CD8-positive, alpha-beta memory T cell (primary cell): ENCODE measurements at places on chromosomes 11 and 22. TPM values are rescaled to one million over a fixed set of nuclear protein-coding genes. Genes with fewer than 3 reads are reported as not detected.

The SHISA8 gene
- 1.4 TPM for total RNA-seq

The UCP2 gene
- 295 TPM for total RNA-seq

The OR5A1 gene
- total RNA-seq = not detected

The APOL5 gene
- not detected for total RNA-seq

The DBX1 gene
- not detected for total RNA-seq

The QSER1 gene
- total RNA-seq = 10.6 TPM

DNA sequence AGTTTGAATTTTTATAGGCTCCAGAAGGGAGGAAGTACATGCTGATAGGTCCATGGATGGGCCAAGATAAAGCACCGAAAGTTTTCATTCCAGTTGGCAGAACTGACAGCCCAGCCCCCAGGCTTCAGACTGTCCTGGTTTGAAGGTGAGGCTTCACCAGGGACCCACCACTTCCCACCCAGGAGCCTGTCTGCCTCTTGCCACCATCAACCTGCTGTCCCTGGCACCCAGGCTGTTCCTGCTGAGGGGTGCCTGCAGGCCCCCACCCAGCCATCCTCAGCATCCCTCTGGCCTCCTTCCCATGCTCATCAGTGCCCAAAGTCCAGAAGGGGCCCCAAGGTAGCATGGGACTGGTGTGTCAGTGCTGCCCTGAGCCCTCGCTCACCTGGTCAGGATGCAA, 463.9 kb downstream of the NELL1 start:
- no peak for DNase-seq
- H3K4me3 ChIP-seq = no peak overlapping the region
- H3K27me3 ChIP-seq = no peaks in the 10 kb centered on the region
- no peak overlapping the region for H3K27ac ChIP-seq
- H3K4me1 ChIP-seq = no peaks in the 10 kb centered on the region

GRCh38 chr11:65452806-65453490, 30.4 kb downstream of the NEAT1 start:
- no peak for DNase-seq
- H3K4me1 ChIP-seq = peaks cover 5% of the 10 kb centered on the region
- no peak overlapping the region for H3K27ac ChIP-seq
- no peaks in the 10 kb centered on the region for H3K36me3 ChIP-seq

DNA sequence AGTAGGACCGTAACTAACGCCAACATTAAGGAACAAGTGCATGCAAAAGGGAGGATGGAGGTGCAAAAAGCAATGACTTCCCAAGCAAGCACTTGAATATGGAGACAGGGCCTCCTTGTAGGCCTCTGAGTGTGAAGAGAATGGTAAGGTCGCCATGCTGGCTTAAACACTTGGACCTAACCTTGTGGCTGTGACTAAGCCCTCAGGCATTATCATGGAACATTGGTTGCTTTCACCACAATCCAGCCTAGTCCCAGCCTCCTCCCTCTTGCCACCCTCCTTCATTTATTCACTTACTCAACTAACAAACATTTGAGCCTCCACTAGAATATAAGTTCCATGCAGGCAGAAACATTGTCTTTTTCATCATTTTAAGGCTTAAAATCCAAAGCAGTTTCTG, 11.9 kb upstream of the SYTL2 start:
- DNase-seq = no peak
- peaks cover 56% of the 10 kb centered on the region for H3K4me1 ChIP-seq
- H3K27ac ChIP-seq = no peak overlapping the region
- H3K4me3 ChIP-seq = peak overlapping the region; percentile 20
- H3K27me3 ChIP-seq = no peaks in the 10 kb centered on the region

DNA sequence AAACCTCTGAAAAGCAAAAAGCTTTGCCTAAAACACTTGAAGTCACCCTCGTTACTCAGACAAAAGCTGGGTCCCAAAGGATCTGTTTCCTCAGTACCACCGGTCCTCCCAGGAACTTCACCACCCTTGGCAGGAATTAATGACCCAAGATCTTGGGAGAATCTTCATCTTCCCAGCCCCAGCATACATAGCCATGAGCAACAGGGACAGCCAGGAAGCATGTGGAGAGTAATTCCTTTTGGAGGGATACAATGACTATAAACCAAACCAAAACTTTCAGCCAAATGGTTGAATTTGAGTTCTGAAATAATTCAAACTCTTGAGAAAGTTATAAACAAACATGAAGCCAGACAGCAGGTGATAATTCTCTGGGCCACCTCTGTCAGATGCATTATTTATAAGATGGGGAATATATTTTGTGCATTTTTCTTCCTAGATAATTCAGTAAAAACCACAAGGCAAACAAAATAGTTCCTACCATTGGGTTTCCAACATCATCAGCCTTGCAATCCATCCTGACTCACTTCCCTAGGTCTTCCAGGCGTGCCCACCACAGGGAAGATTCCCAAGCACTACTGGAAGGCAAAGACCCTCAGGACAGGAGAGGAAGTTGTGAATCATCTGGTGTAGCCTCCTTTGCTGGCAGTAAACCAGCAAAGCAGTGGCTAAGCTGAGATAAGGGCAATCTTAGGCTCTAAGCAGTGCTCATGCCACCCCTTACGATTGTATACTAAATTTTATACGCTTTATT, 71.7 kb upstream of the DRD2 start:
- no peaks in the 10 kb centered on the region for H3K27me3 ChIP-seq
- H3K4me3 ChIP-seq = no peak overlapping the region
- H3K27ac ChIP-seq = no peak overlapping the region

DNA sequence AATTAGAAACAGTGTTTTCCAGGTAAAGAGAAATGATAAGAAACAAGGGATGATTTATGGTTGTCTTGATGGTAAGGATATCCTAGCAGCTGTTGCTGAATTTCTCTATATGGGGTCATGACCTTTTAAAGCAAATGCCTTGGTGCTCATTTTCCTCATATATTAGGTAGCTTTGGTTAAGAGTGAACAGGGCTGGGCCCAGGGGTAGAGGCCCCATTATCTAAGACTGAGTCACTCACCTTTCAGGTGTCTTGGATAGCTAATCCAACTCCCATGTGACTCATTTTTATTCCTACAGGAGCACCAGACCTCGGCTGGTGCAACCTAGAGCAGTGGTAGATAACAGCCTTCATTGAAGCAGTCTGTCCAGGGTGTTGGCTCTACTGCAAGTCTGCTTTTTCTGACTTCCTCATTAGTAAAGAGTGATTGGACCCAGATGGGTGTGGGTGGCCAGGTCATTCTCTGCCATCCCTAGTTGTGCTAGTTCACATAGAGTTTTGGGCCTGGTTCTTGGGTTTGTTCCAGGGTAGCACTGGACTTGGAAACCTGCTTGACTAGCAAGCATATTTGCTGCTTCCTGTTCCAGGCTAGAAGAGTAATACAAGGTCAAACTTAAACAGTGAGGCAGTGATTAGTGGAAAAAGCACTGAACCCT, 37.4 kb downstream of the CTNND1 start:
- H3K36me3 ChIP-seq = no peaks in the 10 kb centered on the region
- H3K4me3 ChIP-seq = no peak overlapping the region
- no peak for DNase-seq
- peaks cover 25% of the 10 kb centered on the region for H3K4me1 ChIP-seq
- H3K27ac ChIP-seq = no peak overlapping the region
